ENCODE measurements at places on chromosomes 2 and 18. TPM values are rescaled to one million over a fixed set of nuclear protein-coding genes. Genes with fewer than 3 reads are reported as not detected.

The ITPRIPL1 gene
- 0.89 TPM for total RNA-seq

DNA sequence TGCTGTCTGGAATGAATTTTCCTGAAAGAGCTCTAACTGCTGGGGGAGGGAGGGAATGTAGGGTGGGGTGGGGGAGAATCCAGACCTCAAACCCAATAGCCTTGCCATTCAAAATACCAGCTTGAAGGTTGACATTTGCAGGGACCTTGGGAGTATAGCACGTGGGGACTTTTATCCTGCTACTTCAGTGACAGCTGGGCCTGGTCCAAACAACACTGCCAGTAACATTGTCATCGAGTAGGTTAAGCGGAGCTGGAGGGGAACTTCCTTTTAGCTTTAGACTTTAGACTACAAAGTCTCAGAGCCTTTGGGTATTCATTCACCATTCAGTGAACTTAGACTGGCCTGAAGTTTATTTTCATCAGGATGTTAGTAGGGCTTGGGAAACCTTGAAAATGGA is 248.7 kb downstream of the MEIS1 start:
- peaks cover 2% of the 10 kb centered on the region for H3K27me3 ChIP-seq
- no peak overlapping the region for H3K27ac ChIP-seq
- peak; percentile 23 for DNase-seq
- H3K36me3 ChIP-seq = no peaks in the 10 kb centered on the region

- no peaks in the 10 kb centered on the region for H3K36me3 ChIP-seq
- no peaks in the 10 kb centered on the region for H3K4me1 ChIP-seq
- no peaks in the 10 kb centered on the region for H3K27me3 ChIP-seq
- no peak for DNase-seq
Measured at GRCh38 chr2:120849278-120849677, 113.6 kb downstream of the GLI2 start.

DNA sequence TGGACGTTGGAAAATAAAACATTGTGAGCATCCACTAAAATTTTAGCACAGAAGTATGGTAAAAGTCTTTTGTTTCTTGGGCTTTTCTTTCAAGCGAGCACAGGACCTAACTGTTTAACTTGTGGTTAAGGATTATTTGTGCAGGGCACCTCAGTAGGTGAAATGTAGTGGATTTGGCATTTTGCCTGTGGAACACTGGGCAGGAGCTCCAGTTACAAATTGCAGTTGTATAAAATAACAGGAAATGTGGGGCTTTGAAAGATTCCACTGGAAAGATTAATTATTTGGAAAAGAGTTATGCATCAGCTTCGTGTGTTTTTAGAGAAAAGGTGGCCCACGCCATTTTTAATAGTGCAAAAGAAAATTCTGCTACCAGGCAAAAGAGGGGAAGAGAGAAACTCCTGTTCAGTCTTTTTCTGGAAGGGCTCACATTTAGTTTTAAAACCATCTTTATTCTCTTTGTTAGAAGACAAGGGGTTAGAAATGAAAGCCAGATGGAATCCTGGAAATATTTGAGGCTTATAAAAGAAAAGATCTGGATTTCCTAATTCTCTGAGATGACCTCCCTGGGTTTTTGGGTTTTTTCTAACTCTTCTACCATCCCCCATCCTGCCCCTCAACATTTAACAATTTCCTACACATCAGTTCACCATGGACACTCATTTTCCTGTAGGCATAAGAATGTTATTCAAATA is 144.3 kb upstream of the SERTAD2 start:
- H3K27ac ChIP-seq = no peak overlapping the region
- no peak overlapping the region for H3K4me3 ChIP-seq
- no peaks in the 10 kb centered on the region for H3K27me3 ChIP-seq
- H3K4me1 ChIP-seq = no peaks in the 10 kb centered on the region
- no peaks in the 10 kb centered on the region for H3K36me3 ChIP-seq

DNA sequence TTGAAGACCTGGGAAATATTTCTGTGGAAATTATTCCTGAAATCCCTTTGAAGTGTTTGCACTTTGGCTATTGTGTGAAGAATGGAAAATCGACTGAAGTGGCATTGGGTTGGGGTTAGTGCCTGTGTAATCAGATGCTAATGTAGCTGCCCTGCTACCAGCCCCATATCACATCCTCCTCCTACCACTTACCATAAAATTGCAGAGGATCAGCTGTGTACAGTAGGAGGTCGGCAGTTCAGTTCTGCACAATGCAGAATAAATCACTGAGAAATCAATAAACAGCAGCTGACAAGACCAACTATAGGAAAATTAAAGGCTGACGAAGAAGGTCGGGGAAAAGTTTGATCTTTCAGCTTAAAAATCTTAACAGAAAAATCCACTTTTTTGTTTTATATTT is 440.9 kb downstream of the PTPRM start:
- peaks cover 38% of the 10 kb centered on the region for H3K4me1 ChIP-seq
- H3K27ac ChIP-seq = no peak overlapping the region
- DNase-seq = no peak
- no peaks in the 10 kb centered on the region for H3K27me3 ChIP-seq
- no peaks in the 10 kb centered on the region for H3K36me3 ChIP-seq

The CCL20 gene
- not detected for total RNA-seq

The CERKL gene
- not detected for total RNA-seq

DNA sequence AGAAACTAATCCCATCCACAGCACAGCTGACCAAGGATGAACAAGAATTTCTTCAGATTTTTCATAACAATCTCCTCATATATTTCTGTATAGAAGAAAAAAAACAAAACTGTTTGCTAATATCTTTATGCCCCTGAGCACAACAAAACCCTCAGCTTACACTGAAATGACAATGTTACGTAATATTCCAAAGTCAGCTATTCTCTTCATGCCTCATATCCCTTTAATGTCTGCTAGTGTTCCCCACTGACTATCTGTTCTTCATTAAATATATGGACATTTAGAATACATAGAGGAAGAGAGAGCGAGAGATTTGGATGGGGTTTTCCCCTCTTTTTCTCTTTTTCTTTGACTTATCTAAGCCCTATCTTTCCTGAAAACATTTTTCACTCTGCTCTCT is 87.9 kb upstream of the GULP1 start:
- H3K4me3 ChIP-seq = no peak overlapping the region
- no peak for DNase-seq
- H3K4me1 ChIP-seq = no peaks in the 10 kb centered on the region
- H3K27ac ChIP-seq = no peak overlapping the region
- no peaks in the 10 kb centered on the region for H3K27me3 ChIP-seq
- H3K36me3 ChIP-seq = no peaks in the 10 kb centered on the region
